Aorta (tissue), 5 donors: ENCODE measurements at places on chromosomes 7 and 10. TPM values are rescaled to one million over a fixed set of nuclear protein-coding genes. Genes with fewer than 3 reads are reported as not detected.

Gene SAP25
- total RNA-seq = 7.5 TPM

Gene IL2RA
- total RNA-seq = 2.4 TPM

Gene ATOH7
- total RNA-seq = not detected

Gene TRIM50
- total RNA-seq = not detected

- DNase-seq = no peak
- no peaks in the 10 kb centered on the region for H3K27me3 ChIP-seq
- H3K4me1 ChIP-seq = no peaks in the 10 kb centered on the region
Observed at GRCh38 chr7:116177009-116177408, 33.3 kb upstream of the TES start.

DNA sequence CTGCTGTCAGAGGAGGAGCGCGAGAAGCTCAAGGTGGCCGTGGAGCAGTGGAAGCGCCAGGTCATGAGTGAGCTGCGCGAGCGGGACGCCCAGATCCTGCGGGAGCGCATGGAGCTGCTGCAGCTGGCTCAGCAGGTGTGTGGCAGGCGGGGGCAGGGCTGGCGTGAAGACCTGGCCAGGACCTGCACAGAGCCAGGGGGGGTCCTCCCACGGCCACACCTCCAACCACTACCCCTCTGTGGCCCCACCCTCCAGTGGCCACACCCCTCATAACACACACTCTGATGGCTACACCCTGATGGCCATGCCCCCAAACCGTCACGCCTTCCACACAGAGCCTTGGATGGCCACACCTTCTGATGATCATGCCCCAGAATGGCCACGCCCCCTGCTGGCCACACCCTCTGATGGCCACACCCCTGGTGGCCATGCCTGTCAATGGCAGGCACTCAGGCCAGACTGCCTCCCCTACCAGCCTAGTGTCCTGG lies 23.4 kb upstream of the DPYSL4 start:
- no peaks in the 10 kb centered on the region for H3K4me1 ChIP-seq
- H3K36me3 ChIP-seq = no peaks in the 10 kb centered on the region
- DNase-seq = peak; percentile 73
- no peaks in the 10 kb centered on the region for H3K27me3 ChIP-seq
- H3K4me3 ChIP-seq = no peak overlapping the region
